ENCODE measurements at places on chromosomes 7 and 10.

DNA sequence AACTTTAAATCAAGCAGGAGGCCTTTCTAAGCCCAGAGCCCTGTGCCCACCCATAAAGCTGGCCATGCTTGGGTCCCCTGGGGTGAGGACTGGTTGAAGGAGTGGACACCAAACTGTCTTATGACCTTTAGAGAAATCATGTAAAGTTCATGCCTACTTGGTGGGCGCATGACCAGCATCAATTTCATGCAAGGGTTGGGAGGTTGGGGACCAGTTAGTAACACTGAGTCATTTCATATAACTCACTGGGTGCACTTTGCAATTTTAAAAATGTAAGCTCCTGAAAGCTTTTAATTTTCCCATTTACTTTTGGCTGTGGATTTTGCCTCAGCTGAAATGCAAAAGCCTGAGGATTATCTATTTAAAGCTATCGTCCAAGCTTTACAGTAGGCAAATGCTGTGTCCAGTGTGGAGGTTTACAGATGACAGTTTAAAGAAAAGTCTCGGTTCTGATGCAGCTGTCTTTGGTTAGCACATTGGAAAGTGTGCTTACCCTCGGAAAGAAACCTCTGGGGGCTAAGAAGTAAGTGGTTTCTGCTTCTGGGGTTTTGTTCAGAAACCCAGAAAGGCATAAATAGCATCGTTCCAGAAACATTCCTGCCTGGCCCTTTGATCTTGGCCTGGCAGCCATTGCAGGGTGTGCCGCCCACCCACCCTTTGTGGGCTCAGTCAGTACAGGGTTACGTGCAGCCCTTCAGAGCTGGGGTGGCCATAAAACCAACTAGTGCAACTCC, 48.8 kb upstream of the CHST15 start:
- H3K4me3 ChIP-seq: no peak overlapping the region
- H3K27me3 ChIP-seq: no peaks in the 10 kb centered on the region
- H3K36me3 ChIP-seq: no peaks in the 10 kb centered on the region
- peaks cover 4% of the 10 kb centered on the region for H3K4me1 ChIP-seq
- H3K27ac ChIP-seq: no peak overlapping the region
- DNase-seq: no peak

- H3K36me3 ChIP-seq: no peaks in the 10 kb centered on the region
- DNase-seq: no peak
- no peak overlapping the region for H3K4me3 ChIP-seq
- no peak overlapping the region for H3K27ac ChIP-seq
These were observed 18.3 kb upstream of the ZNF12 start for GRCh38 chr7:6725003-6725402.

GRCh38 chr10:33722067-33722466, 387.6 kb upstream of the NRP1 start:
- no peaks in the 10 kb centered on the region for H3K4me1 ChIP-seq
- no peaks in the 10 kb centered on the region for H3K27me3 ChIP-seq
- H3K27ac ChIP-seq: no peak overlapping the region
- DNase-seq: no peak
- H3K36me3 ChIP-seq: no peaks in the 10 kb centered on the region

DNA sequence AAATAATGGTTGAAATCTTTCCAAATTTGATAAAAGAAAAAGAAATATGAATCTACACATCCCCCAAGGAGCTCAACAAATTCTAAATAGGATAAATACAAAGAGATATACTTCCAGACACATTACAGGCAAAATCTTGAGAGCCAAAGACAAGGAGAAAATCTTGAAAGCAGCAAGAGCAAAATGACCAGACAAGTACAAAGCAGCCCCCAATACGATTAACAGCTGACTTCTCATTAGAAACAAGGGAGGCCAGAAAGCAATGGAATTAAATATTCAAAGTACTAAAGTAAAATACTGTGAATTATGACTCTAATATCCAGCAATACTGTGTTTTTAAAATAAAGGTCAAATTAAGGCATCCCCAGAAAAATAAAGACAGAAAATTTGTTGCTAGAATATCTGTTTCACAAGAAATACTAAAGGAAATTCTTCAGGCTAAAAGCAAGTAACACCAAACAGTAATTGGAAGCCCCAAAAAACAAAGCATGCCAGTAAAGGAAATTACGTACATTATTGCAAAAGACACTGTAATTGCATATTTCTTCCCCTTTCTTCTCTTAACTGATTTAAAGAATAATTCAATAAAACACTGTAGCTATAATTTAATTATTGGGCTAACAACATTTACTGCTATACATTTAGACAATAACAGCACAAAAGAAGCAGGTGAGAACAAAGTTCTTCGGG, 36.4 kb downstream of the ZNF438 start:
- no peak for DNase-seq
- H3K27ac ChIP-seq: no peak overlapping the region
- H3K4me3 ChIP-seq: no peak overlapping the region
- no peaks in the 10 kb centered on the region for H3K27me3 ChIP-seq

GRCh38 chr10:3484306-3485056, 300.5 kb downstream of the KLF6 start:
- H3K4me1 ChIP-seq: peaks cover 13% of the 10 kb centered on the region
- no peaks in the 10 kb centered on the region for H3K36me3 ChIP-seq
- no peak for DNase-seq

- DNase-seq: no peak
- no peaks in the 10 kb centered on the region for H3K27me3 ChIP-seq
- H3K4me1 ChIP-seq: no peaks in the 10 kb centered on the region
- H3K36me3 ChIP-seq: no peaks in the 10 kb centered on the region
- H3K27ac ChIP-seq: no peak overlapping the region
These were observed 23.9 kb downstream of the SLC13A4 start for GRCh38 chr7:135704074-135704473.

DNA sequence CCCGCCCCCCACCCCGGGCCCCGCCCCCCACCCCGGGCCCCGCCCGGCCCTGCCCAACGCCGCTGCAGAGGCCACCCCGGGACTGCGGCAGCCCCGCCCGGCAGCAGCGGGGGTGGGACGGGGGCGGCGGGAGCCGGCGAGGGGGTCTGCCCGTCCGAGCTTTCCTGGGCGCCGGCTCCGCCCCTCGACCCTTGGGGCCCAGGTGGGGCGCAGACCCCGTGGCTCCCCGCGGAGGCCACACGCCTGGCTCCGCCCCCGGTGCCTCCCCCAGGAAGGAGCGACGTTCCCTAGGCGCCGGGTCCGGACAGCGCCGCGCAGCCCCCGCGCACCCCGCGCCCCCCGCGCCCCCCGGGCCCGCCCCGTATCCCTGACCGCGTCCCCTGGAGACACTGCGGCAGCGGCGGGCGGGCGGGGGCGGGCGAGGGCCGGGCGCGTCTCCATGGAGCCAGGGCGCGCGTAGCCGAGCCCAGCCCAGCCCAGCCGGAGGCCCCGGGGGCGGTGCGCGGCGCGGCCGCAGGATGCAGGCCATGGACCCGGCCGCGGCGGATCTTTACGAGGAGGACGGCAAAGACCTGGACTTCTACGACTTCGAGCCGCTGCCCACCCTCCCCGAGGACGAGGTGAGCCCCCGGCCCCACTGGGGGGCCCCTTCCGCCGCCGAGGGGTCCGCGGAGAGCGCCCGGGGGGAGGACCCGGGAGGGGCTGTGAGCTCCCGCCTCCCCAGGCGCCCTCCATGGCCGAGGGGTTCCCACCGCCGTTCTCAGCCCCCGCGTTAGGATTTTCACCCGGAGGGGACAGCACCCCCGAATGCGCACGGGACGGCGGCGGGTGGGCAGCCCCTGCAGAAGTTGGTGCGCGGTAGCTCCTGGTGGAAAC, at the start of gene KNDC1:
Gene KNDC1, plus strand, starts transcription at position 270 of the 876 bp plus-strand sequence. Its CDS starts 249 bp downstream, at position 519.
- H3K27me3 ChIP-seq: peaks cover 65% of the 10 kb centered on the region
- no peak within 1 kb of the TSS for H3K27ac ChIP-seq
- no peak for DNase-seq

- no peaks in the 10 kb centered on the region for H3K4me1 ChIP-seq
- H3K27me3 ChIP-seq: no peaks in the 10 kb centered on the region
- no peak overlapping the region for H3K27ac ChIP-seq
- no peak overlapping the region for H3K4me3 ChIP-seq
These were observed 371.9 kb downstream of the LRRTM3 start for GRCh38 chr10:67297637-67298181.

GRCh38 chr7:91628742-91629141, 251.8 kb downstream of the MTERF1 start:
- H3K27me3 ChIP-seq: no peaks in the 10 kb centered on the region
- H3K36me3 ChIP-seq: no peaks in the 10 kb centered on the region
- no peak overlapping the region for H3K4me3 ChIP-seq
- no peak for DNase-seq

DNA sequence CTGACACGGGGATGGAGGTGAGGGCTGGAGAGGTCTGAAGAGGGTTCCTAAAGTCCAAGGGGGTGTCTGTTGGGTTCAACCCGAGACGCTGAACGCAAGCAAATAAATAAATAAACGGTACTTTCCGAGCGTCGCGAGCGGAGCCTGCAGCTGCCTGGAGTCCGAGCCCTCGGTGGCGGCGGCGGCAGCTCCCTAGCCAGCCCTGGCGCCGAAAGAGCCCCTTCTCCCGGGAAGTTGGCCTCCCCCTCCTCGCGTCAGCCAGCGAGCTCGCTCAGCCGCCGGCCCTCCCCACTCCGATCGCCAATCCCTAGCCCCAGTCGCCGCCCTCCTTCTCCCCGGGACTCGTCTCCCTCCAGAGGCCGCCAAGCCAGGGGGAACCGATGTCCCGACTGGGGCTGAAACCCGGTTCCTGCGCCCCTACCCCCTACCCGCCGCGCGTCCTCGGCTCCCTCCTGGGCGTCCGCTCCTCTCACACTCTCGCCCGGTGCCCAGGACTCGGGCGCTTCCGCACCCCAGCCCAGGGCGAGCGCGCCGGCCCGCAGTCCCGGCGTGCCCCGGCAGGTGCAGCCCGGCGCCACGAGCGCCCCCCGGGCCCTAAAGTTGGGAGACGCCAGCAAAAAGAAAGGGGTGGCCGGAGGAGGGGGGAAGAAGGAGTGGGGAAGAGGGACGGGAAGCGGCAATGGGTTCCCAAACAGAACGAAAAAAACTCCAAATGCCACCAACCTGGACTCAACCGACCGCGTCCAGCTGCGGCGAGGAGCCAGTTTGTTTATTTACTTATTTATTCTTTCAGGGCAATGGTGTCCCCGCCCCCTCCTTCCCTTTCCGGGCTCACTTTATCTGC, at the start of gene GFRA1:
Gene GFRA1, minus strand, starts transcription at position 767 of the 844 bp plus-strand sequence. CDS start 1,177 bp downstream, outside the sequence.
- peaks cover 2% of the 10 kb centered on the region for H3K4me1 ChIP-seq
- H3K36me3 ChIP-seq: no peaks in the 10 kb centered on the region
- DNase-seq: no peak
- H3K27me3 ChIP-seq: peaks cover 44% of the 10 kb centered on the region
- peak within 1 kb of the TSS; percentile 64 for H3K4me3 ChIP-seq

GRCh38 chr7:156155988-156156733, 343.9 kb upstream of the SHH start:
- H3K27ac ChIP-seq: no peak overlapping the region
- peaks cover 6% of the 10 kb centered on the region for H3K27me3 ChIP-seq
- no peak overlapping the region for H3K4me3 ChIP-seq
- H3K4me1 ChIP-seq: no peaks in the 10 kb centered on the region
- DNase-seq: no peak

DNA sequence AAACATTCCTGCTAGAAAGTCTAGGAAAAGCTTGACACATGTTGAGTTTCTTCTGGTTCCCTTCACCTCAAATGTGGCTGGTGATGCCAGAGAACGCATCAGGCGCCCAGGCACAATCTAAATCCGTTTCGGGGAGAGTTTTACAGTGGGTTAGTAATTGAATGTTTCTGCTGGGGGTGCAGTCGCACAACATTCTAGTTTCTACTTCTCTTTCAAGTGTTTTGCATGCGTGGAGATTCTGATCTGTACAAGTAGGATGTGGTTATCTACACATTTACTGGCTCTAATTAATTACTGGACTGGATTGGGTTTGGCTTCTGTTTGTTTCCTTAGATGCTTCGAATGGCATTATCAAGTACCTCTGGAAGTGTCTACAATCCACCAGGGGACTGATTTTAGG, 173.8 kb downstream of the TMEM26 start:
- H3K4me3 ChIP-seq: no peak overlapping the region
- no peaks in the 10 kb centered on the region for H3K27me3 ChIP-seq
- H3K36me3 ChIP-seq: no peaks in the 10 kb centered on the region
- H3K4me1 ChIP-seq: no peaks in the 10 kb centered on the region

GRCh38 chr7:70215491-70215890, 617.2 kb downstream of the AUTS2 start:
- no peaks in the 10 kb centered on the region for H3K27me3 ChIP-seq
- no peak overlapping the region for H3K4me3 ChIP-seq

- H3K4me3 ChIP-seq: no peak overlapping the region
- H3K27ac ChIP-seq: no peak overlapping the region
- no peak for DNase-seq
- peaks cover 3% of the 10 kb centered on the region for H3K27me3 ChIP-seq
- no peaks in the 10 kb centered on the region for H3K36me3 ChIP-seq
These were observed 288.2 kb downstream of the POU6F2 start for GRCh38 chr7:39265641-39266591.

GRCh38 chr7:44998153-44998871, 1.7 kb upstream of the CCM2 start:
- peaks cover 4% of the 10 kb centered on the region for H3K36me3 ChIP-seq

DNA sequence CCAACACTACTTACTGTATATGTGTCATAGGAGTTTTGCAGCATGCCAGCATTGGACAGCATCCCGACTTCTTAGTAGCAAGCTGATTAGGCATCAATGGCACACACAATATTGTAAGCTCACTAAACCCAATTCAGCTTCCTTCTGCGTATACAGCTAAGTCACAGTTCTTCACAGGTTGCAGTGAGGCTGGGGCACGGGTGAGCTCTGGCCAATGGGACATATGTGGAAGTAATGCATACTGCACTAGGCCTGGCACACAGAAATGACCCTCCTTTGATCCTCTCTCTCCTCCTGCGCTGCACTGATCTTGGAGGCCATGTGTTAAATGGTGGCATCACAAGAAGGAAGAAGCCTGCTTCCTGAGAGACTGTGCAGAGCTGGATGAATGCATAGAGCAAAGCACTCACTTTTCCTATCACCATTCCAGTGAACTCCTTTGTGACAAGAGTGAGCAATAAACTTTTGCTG, 11.9 kb downstream of the RAB11FIP2 start:
- H3K36me3 ChIP-seq: no peaks in the 10 kb centered on the region
- H3K27me3 ChIP-seq: no peaks in the 10 kb centered on the region
- H3K4me1 ChIP-seq: peaks cover 17% of the 10 kb centered on the region
- DNase-seq: no peak
- no peak overlapping the region for H3K27ac ChIP-seq
- H3K4me3 ChIP-seq: no peak overlapping the region

DNA sequence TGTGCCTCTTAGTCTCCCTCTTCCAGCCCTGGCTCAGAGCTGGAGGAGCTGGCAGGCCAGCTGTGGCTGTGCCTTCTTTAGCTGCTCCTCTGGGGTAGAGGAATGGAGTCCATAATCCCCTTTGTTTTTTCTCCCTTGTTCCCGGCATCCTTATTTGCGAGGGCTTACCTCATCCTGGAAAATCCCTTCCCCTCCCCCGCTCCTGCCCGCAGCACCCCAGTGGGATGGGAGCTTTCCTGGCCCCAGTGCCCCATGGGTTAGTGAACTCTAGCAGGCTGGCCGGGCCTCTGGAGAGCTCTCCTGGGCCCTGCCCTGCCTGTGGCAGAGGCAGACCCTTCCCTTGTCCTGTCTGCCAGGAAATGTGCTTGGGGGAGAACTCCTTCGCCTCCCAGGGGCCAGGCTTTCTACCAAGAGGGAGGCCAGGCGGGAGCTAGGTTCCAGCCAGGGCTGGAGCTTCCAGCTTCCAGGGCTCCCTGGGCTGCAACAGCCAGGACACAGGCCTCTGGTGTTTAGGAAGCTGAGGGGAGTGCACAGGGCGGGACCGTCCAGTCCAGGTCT, 16.5 kb upstream of the TRIM8 start:
- H3K4me3 ChIP-seq: no peak overlapping the region
- H3K27me3 ChIP-seq: no peaks in the 10 kb centered on the region

- H3K4me1 ChIP-seq: no peaks in the 10 kb centered on the region
- DNase-seq: no peak
- no peak overlapping the region for H3K4me3 ChIP-seq
- no peaks in the 10 kb centered on the region for H3K27me3 ChIP-seq
- no peak overlapping the region for H3K27ac ChIP-seq
These were observed 108.2 kb downstream of the HIP1 start for GRCh38 chr7:75630549-75630948.
